ENCODE measurements at places on chromosomes 13 and 19. TPM values are rescaled to one million over a fixed set of nuclear protein-coding genes. Genes with fewer than 3 reads are reported as not detected.

- DNase-seq = no peak
Observed at GRCh38 chr13:113044391-113045114, 61.0 kb upstream of the F7 start.

GRCh38 chr13:51222037-51222685, at the start of gene FAM124A:
Gene FAM124A (plus strand): TSS chr13:51222398. CDS start chr13:51222502, 104 bp downstream.
- peak; percentile 80 for DNase-seq

GRCh38 chr19:55559684-55560083, 14.3 kb upstream of the SBK3 start:
- no peak for DNase-seq

DNA sequence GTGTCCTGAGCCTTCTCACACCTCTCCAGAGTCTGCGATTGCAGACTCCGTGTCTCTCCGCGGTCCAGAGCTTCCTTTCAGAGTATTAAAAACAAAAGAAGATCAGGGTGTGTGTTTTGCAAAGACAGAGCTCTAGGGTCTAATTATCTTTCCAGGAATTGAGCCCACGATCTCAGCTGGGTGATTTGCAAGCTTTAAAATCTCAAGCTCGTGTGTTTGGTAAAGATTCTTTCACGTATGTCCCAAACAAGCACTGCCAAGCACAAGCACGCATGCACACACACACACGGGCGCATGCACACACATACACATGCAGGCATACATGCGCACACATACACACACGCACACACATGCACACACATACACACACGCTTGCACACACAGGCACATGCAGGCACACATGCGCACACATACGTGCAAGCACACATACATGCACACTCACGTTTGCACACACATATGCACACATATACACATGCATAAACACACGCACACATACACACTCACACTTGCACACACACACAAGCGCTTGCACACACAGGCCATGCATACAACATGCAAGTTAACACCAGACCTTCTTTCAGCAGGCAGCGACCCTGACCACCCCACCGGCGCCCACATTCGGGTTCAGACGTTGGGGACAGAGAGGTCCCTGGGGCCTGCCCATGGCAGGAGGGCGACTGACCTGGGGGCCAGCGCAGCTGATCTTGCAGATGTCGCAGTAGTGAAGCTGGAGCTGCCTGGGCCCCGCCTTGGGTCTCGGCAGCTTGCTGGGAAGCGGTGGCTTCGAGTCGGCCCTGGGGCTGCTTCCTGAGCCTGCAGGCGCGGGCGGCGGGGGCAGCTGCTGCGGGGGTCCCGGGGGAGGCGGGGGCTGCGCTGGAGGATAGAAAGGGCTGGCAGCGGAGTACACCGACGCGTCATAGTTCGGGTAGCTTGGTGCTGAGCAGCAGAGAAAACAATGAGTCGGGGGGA, 37.9 kb downstream of the ZFR2 start:
- no peak for DNase-seq

DNA sequence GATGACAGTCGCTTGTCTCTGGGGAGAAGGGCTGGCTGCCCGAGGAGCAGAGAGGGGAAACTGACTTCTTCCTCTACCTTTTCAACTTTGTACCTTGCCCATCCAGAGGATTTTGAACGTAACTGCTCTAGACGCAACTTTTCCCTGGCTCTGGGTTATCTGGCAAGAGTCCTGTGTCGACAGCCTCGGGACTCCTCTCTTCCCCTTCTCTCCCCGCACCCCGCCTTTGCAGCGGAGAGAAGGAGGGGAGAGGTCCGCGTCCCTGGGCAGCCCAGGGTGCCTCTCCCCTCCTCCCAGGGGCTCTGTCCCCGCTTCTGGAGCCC, 574 bp downstream of the SH3GL1 start:
- no peak for DNase-seq

DNA sequence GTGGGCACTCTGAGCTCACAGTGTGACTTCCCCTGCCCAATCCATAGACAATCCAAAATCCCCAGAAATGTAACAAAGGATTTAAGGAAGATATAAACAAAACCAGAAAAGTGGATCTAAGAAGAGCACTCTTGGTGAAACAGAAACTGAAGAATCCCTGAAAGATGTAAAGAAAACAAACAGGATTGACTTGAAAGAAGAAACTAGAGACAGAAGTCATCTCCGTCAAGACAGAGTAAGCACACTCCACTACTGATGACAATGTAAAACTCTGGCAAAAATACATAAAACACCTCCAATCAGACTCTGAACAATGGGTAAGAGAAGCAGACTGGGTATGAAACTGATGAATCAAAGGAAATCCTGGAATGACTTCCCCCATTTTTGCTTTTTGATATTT, 13.5 kb downstream of the TUBGCP3 start:
- DNase-seq = no peak

The MYO1F gene
- total RNA-seq = 0.14 TPM
